Right cardiac atrium (tissue), 5 donors: ENCODE measurements at places on chromosomes 5 and 9. TPM values are rescaled to one million over a fixed set of nuclear protein-coding genes. Genes with fewer than 3 reads are reported as not detected.

The FAM169A gene
- polyA plus RNA-seq = 1.9 TPM

The NME5 gene
- 6.1 TPM for polyA plus RNA-seq

The DMRTA1 gene
- polyA plus RNA-seq = 0.20 TPM

The FBXO38 gene
- polyA plus RNA-seq = 17.0 TPM

The PAX5 gene
- polyA plus RNA-seq = not detected
